Right renal pelvis (tissue), 4 donors: ENCODE measurements at places on chromosomes 5 and 9.

DNA sequence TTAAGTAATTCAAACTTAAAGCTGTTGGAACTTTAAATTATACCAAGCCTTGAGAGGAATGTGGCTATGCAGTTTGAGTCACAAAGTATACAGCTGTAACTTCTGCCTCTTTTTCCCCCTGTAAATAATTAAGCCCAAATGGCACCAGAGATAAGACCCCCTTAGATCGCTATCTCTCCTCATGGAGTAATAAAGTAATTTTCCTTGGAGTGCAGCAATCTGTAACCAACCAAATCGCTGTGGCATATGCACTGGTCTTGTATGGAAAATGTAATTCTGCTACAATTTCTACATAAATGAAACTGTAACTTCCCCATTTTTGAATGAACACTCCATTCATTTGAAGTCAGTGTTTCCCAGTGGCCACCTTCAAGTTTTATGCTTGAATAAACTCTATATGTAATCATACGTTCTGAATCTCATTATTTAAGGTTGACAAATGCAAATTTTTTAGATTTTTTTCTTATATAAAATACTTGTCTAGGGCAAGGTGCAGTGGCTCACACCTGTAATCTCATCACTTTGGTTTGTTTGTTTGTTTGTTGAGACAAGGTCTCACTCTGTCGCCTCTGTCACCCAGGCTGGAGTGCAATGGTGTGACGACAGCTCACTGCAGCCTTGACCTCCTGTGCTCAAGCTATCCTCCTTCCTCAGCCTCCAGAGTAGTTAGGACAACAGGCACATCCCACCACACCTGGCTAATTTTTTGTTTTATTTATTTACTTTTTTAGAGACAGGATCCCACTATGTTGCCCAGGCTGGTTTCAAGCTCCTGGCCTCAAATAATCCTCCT is 12.3 kb downstream of the SUSD1 start:
- DNase-seq: no peak

DNA sequence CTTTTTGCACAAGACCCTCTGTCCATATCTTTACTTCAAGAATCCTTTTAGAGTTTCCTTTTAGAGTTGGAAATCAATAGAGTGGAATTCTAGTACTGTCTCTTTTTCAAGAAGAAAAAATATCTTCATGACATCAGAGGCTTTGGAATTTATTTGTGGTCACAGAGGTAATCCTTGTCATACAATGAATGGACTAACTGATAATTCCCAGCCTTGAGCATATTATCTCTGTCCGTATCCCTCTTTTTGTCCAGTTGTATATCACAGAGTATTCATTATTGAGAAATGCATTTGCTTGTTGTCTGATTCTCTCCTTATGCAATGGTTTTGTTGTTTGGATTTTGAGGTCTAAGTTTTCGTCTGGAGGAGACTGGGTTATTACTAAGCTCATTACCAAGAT is 82.0 kb upstream of the HAPLN1 start:
- no peak for DNase-seq

DNA sequence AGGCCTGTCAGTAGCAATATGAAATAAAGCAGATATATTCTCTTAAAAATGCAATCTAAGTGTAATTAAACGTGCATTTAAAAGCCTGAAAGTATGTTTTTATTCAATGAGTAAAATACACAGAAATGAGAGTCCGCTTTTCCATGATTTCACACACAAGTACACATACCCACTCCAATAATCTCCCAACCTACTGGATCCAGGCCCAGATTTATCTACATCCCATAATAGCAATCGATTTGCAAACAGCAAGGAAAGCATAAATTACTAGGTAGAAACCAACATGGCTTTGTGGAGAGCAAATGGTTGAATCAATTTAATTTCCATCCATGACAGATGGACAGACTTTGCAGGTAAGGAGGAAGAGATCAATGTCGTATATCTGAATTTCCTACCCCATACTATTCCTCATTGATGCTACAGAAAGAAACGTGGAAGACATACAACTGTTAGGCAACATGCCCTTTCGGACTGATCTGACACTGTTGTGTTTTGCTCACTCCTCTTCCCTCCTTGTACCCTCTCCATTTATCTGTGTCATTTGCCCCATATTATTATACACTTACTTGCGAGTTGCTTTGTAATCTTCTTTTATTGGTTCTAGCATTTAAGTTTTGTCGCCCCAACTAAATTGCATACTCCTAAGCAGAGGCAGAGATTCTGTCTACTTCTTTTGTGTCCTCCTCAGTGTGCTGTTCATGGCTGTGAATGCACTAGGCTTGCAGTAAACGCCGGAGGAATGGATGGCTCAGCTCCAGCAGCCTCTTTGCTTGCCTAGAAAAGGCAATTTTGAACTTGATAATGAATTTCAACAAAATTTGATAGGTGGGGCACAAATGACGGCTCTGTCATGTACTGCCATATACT is 133.6 kb downstream of the NFIB start:
- no peak for DNase-seq

DNA sequence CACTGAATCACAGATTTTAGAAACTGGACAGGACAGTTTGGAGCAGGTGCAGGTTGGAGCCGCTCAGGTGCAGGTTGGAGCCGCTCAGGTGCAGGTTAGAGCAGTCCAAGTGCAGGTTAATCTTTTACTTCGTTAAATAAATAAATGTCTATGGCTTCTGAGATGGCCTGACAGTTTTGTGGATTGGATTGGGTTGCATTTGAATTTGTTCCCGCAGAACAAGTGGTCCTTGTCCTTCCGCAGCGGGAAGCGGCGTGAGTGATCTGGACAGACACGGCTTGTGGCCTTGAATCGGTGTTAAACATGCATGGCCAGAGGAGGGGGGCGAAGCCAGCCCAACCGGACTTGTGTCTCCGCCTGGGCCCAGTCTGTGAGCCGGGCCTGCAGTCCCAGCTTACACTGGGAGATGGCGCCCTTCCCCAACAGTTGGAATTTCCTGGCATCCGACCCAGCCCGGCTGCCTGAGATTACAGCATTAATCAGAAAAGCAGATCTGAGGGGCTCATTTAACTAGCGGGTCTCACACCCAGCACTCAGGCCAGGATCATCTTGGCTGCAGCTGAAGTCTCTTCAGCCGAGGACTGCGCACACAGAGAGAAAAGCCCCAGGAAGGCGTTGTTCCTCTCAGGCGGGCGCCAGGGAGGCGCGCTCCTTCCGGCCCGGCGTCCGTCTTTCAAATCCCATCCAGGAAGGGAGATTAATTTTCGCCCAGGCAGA is 1.5 kb upstream of the OLFM1 start:
- DNase-seq: peak; percentile 77

GRCh38 chr5:178460598-178460997 is 129.6 kb downstream of the COL23A1 start:
- DNase-seq: no peak

GRCh38 chr5:54774281-54775170 is 210.9 kb downstream of the ESM1 start:
- DNase-seq: no peak

DNA sequence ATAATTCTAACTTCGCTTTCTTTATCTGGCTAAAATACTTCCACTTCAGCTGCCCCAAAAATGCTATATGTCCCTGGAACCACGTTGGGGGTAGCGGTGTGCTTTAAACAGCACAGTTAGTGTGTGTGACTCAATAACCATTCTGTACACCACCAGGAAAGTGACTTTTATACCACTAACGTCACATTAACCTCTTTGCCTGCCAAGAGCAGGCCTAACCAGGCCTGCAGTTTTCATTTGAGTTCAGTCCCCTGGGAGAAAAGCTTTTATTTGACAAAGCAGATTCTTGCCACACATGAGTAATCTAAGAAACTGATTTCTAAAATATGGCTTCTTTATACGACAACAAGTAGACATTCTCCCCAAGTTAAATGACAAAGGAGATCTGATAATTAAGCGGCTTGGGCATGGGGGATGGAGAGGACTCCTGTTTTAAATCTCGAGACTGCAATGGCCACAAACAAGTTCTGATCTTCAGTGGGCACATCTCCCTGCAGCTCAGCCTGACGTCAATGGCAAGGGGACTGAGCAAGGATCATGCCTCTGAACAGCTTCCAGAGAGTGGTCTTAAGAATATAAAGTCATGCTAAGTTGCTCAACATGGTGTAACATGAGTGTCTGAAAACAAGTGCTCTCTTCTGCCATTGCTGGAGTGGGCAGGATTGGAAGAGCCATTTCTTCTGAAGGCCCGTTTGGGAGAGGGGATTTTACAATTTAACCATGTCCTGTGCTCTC is 91.8 kb downstream of the GLIS3 start:
- no peak for DNase-seq

DNA sequence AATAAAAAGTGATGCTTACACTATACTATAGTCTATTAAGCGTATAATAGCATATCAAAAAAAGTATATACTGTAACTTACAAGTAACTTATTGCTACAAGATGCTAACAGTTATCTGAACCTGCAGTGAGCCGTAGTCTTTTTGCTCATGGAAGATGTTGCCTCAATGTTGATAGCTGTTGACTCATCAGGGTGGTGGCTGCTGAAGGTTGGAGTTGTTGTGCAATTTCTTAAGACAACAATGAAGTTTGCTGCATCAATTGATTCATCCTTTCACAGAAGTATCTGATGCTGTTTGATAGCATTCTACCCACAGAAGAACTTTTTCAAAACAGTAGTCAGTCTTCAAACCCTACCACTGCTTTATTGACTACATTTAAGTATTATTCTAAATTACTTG is 7.8 kb upstream of the C9orf40 start:
- DNase-seq: no peak

DNA sequence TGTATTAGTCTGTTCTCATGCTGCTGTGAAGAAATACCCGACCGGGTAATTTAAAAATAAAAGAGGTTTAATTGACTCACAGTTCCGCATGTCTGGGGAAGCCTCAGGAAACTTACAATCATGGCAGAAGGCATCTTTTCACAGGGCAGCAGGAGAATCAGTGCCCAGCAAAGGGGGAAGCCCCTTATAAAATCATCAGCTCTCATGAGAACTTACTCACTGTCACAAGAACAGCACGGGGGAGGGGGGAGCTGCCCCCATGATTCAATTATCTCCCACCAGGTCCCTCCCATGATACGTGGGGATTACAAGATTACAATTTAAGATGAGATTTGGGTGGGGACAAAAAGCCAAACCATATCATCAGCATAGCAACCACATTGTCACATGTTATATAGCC is 102.5 kb downstream of the GPBP1 start:
- no peak for DNase-seq

DNA sequence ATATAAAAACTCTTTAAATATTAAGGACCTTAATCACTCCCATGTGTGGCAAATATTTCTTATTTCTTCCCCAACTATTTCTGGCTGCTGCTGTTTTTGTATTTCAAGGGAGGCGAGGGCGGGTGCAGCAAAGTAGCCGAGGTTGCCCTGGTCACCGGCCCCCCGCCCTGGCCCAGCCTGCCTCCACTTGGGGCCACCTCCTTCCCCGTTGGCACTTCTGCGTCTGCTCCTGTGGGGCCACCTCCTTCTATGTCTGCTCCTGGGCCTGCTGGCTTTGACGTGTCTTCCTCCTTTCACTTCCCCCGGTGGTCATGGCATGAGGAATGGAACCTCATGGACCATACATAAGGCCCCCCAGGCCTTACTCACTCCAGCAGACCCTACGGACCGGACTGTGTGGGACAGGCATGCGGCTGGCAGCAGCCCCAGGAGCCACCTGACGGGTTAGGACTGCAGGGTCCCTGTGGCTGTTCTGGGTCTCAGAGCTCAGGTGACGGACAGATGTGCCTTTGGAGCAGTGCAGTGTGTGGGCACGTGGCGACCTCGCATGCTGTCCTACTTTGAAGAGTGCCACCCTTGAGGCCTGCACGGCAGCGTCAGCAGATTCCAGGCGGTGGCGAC is 5.8 kb upstream of the ENTPD8 start:
- no peak for DNase-seq

GRCh38 chr9:112132356-112132755 is 42.7 kb downstream of the SUSD1 start:
- no peak for DNase-seq
